ENCODE measurements at places on chromosomes 3 and 15. TPM values are rescaled to one million over a fixed set of nuclear protein-coding genes. Genes with fewer than 3 reads are reported as not detected.

- no peak for DNase-seq
Observed at GRCh38 chr3:12670365-12671119, 6.6 kb upstream of the RAF1 start.

DNA sequence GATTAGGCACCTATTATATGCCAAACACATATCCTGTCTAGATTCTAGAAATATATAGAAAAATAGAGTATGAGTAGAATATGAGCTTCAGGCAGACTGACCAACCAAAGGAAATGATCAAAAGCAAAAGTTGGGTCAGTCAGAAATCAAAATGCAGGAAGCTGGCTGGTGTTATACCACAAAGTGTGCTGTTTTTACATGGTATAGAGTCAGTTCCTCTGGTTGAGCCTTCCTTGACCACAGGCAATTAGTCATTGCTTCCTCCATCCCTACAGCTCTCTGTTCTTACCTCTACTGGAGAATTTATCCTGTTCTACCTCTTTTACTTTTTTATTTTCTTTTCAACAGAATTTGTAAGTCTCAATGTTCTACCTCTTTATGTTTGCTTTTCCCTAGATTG lies 149.8 kb downstream of the TMCO5A start:
- no peak for DNase-seq

- no peak for DNase-seq
Observed at GRCh38 chr15:57251941-57252340, 124.4 kb upstream of the CGNL1 start.

DNA sequence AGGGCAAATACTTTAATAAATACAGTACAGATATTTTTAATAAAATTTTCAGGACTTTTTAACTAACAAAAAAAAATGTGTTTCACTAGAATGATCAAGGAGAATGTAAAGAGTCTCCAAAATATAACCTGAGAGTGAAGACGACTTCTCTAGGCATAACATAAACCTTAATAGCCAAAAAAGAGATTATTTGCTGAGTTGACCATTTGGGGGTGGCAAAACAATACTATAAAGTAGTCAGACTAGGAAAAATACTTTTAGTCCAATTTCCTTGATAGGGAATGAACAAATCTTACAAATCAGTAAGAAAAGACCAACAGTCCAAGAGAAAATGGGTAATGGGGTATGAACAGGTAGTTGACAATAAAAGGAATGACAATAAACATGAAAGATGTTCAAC lies 29.4 kb upstream of the GATM start:
- DNase-seq = no peak

GRCh38 chr3:189349772-189350171 lies 178.0 kb downstream of the TPRG1 start:
- DNase-seq = no peak

DNA sequence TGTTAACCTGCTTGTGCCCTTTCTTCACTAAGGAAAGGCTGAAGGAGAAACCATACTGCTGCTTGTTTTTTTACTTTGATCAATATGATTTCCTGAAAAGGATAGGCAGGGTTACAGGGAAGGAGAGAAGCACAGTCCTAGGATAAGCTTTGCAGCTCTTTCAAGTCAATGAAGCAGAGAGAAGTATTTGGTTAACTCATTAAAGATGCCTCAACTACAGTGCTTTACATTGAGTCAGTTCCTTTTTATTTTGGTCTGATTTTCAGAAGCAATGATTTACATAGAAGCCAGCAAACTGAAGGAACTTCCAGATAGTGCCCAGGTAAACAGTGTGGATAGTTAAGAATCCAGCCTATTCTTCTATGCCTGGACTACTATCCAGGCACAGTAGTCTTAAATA lies 64.8 kb downstream of the ARIH1 start:
- no peak for DNase-seq

- no peak for DNase-seq
Observed at GRCh38 chr3:52120556-52121463, 33.4 kb downstream of the POC1A start.

DNA sequence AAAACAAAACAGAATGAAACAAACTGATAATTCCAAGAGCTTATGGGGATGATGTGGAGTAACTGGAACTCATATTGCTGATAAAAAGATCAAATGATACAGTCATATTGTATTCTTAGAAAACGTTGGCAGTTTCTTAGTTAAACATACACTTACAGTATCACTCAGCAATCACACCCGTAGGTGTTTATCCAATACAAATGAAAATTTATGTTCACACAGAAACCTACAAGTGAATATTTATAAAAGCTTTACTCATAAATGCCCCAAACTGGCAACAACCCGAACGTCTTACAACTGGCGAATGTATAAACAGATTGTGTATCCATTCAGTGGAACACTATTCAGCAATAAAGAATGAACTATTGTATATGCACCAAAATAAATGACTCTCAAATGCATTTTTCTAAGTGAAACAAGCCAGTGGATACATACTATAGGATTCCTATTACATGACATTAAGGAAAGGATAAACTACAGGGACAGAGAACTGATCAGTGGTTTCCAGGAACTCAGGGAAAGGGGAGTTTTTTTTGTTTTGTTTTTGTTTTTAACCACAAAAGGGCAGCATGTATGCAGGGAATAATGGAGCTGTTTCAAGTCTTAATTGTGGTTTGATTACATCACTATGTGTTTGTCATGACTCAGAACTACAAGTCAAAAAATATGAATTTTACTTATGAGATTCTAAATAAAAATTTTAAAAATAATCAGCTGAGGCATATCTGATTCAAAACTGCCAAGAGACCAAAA lies 71.8 kb upstream of the NDUFB4 start:
- DNase-seq = peak; percentile 51

DNA sequence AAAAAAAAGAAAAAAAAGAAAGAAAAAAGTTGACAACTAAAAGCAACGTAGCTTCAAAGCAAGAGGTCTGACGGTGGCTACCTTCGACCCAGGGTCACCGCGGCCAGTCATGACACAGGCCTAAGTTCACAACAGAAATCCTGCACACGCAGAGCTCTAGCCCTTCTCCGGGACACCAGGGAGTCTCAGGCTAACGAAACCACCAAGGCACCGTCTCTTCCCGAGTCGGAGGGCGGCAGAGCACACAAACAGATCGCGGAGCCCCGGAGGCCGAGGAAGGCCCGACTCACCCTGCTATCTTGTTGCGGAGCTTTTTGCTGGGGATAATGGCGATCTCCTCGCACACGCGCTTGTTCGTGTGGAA lies 584 bp downstream of the RPS17 start:
- DNase-seq = no peak

SKOR1 gene
- not detected for total RNA-seq
